ENCODE measurements at places on chromosomes 12 and 14.

- peak; percentile 51 for DNase-seq
Observed at GRCh38 chr12:59972905-59973304, 377.1 kb downstream of the SLC16A7 start.

DNA sequence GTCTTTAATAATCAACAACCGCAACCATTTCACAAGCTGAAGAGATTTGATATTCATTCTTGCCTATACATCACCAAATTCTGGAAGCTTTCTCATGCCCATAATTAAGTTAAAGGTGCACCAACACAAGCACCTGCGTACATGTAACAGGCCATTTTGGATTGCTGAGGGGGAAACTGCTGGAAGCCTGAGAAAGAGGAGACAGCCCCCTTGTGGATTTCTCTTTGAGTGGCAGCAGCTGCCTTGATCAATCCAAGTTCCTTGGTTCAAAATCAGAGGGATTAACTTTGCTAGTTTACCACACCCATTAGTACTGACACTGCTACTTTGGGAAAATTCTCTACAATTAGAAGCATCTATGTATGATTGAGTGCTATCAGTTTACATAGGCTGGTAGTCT lies 321.1 kb downstream of the NOVA1 start:
- no peak for DNase-seq

DNA sequence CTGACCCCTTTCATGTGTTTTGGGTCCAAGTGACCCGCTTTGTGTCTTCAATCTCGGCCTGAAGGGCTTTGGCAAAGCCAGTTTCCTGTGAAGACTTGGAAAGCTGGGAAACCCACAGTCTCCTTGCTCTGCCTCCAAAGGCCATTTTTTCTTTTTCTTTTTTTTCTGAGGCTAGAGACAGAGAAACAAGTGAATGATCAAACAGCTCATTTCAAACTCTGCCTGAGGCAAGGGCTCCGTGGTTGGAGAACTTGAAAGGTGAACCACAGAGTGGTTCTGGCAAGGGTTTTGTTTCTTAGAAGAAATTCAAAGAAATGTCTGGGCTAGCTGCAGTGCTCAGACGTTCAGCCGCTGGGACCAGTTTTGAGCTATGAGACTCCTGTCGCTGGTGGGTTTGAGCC lies 62.7 kb downstream of the ERH start:
- DNase-seq = peak; percentile 86

DNA sequence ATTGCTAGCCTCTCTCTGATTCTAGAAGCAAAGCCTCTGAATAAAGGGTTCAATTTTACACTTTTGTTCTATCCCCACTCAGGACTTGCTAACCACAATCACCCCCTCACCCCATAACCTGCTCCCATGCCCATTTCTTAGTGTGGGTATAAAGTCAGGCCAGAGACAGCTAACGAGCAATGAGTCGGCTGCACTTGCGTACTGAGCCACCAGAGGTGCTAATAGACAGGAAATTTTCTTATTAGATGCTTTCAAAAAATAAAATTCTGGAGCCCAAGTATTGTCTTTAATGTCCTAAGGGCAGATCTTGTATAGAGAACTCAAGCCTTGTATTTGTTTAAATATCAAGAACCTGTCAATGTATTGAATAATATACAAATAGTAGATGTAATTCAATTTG lies 256.9 kb downstream of the SYT1 start:
- DNase-seq = peak; percentile 11

DNA sequence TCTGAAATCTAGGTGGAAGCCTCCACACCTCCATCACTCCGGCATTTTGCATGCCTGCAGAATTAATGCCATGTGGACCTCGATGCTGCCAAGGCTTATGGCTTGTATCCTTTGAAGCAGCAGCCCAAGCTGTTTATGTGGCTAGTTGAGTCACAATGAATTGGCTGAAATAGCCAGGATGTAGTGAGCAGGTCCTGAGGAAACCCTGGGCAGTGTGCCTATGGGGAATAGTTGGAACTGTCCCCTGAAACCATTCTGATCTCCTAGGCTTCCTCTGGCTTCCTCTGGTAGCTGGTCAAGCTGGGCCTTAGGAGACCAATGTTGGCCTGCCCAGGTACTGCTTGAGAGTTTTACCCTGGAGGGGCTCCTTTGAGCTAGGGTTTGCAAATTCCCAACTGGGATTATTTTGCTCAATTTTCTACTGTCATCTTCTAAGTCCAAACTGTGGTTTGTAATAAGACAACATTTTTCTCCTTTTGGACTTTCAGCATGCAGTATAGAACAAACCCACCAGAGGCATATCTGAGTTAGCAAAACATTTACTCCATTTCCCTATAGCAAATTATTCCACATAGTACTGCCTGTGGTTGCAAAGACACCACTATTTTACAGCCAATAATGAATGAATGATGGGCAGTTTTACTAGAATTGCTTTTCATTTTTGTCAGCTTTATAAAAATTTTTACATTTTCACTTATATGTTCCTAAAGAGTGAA lies 85.1 kb upstream of the AMIGO2 start:
- DNase-seq = peak; percentile 79

DNA sequence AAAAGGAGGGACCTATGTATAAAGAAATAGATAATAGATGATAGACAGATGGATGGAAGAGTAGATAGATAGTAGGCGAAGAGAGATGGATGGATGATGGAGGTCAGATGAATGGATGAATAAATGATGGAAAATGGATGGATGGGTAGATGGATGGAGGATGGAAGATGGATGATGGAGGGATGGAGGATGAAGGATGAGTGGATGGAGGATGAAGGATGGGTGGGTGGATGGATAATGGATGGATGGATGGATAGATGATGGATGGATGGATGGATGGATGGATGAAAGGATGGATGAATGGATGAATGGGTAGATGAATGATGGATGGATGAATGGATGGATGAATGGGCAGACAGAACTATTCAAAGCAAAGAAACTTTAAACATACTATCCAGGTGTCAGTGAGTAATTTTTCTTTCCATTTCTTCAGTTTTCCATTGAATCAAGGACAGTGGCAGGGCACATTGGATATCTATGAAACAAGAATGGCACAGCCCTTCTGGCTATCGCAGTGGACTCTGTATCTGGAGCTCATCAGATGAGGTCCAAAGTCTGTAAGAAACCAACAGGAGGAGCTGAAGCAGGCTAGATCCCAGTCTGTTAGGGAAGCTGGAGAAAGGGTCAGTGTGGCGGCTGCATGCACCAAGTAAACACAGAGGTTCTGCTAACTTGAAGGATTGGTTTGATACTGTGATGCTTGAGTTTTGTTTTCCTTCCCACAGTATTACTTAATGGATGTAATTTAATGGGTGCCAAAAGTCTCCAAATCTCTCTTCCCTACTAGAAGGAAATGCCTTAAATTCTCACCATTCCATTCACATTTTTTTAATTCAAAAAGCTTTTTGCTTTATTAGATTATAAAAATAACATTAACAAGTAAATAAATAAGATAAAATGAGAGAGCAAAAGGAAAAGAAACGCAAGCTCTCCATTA lies 18.1 kb upstream of the MED13L start:
- DNase-seq = peak; percentile 20

DNA sequence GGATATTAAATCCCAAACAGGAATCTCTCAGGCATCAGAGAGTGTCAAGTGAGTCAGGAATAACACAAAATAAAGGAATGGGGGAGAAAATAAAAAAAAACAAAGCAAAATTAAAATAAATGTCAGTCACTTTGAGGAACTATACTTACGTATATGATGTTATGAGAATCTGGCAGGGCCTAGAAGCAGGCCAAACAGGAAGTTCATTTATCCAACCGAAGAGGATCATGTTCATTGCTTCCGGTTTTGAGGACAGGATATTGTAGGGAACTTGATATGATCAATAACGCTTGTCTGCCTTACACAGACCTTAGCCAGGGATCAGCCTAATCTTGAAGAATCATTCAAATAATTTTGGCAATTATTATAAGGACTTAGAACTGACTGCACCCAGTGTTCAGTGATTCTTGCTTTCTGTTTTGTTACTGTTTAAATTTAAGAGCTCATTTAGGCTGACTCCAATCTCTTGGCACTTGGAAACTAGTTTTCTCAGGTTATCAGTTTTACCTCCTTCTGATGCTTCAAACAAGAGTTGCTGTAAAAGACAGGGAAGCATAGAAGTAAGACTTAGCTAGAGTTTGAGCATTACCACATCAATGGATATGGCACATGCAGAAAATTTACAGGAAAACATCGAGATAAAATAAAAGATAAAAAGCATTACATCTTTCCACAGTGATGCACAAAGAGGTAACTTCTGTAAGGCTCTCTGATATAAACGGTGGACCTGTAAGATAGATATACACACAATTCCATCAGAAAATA lies 53.4 kb downstream of the ZFC3H1 start:
- no peak for DNase-seq

DNA sequence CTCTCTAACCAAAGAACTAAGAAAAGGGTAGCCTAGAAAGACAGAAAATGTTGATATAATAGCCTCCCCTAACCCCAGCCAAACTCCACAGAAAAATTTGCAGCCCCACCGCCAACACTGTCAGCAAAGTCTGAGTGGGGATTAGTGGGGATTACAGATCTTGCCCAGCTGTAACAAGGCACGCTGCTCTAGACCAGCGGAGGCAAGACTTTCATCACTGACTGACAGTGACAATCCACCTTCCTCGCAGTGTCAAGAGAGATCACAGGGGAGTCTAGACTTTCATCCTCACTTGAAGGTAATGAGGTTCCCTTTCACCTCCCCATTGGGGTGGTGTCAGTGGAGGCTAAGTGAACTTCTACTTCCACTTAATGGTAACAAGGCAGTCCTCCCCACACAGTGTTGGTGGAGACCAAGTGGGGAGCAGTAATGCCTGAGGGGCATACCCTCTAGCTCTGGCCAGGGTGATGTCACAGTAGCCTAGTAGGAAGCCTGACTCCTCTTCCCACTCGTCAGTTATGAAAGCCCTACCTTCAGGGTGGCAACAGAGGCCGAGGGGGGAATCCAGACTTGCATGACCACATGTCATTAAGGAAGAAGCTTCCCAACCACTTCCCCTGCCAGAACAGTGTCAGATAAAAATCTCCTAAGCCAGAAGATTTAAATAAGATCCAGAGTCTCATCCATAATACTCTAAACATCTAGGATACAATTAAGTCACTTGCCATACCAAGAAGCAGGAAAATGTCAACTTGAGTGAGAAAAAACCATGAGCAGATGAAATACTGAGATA lies 91.7 kb upstream of the RASSF8 start:
- no peak for DNase-seq

GRCh38 chr14:20608383-20609110 lies 17.4 kb upstream of the RNASE12 start:
- no peak for DNase-seq

- DNase-seq = no peak
Observed at GRCh38 chr14:90647473-90648005, 168.7 kb downstream of the TTC7B start.

DNA sequence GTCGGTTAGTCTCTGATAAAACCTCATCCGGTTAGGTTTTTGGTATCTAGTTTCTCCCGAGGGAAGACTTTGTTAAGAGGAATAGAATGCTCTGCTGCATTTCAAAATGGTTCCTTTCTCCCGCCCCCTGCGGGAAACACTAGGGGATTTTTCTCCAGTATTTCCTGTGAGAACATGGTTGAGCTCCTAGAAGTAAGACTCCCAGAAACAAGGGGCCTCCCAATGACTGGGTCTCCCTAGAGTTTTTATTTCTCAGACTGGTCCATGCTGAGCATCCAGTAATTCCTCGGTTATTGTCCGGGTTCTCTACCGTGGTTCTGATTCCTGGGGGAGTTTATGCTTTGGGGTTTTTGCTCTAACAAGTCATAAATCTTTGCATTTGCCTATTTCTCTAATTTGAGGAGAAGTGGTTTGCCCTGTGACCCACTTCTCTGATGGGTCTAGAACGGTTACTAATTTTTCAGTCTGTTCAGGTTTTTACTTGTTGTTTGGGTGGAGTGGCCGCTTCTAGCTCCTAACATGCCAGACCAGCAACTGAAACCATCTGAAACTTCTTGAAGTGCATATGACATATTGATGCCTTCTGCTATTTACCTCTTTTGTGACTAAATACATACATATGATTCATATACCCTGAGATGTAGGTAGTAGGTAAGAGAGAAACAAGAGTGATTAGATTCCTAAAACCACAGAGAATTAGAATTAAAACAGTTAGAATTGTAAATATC lies 25.1 kb downstream of the TESPA1 start:
- DNase-seq = no peak

DNA sequence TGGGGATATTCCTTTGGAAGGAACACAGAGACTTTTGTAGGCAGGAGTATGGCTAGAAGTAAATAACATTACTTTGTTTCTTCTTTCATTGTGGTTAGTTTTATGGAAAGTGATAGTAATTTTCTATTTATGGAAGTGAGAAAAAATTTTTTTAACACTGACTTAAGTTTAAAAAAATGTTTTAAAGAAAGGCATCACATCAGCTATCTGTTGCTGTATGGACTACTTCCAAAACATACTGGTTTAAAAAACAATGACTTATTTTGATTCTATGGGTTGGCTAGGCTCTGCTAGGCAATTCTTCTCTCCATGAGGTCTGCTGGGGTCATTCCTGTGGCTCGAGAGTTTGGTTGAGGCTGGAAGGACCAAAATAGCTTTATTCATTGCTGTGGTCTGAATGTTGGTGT lies 31.7 kb upstream of the SLC38A2 start:
- DNase-seq = peak; percentile 89

GRCh38 chr12:93252221-93252620 lies 125.5 kb upstream of the NUDT4 start:
- no peak for DNase-seq

GRCh38 chr12:95681210-95681765 lies 109.3 kb downstream of the NTN4 start:
- no peak for DNase-seq

DNA sequence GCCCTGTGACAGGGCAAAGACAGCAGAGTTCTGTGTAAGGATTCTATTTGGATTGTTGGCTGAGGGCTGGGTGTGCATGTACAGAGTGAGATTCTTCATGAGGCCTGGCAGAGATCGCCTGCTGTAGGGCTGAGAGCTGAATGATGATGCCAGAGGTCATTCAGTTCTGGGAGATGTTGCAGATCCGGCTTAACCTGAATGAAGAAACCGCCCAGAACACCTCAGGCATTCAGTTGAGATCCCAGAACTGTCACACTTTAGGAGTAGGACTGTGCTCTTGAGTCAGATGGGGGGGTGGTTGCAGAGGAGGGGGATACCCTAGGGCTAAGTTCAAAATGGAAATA lies 5.8 kb upstream of the EVL start:
- DNase-seq = no peak

Data from astrocyte of the hippocampus (primary cell).